ENCODE measurements at places on chromosomes 12 and 14. TPM values are rescaled to one million over a fixed set of nuclear protein-coding genes. Genes with fewer than 3 reads are reported as not detected.

DNA sequence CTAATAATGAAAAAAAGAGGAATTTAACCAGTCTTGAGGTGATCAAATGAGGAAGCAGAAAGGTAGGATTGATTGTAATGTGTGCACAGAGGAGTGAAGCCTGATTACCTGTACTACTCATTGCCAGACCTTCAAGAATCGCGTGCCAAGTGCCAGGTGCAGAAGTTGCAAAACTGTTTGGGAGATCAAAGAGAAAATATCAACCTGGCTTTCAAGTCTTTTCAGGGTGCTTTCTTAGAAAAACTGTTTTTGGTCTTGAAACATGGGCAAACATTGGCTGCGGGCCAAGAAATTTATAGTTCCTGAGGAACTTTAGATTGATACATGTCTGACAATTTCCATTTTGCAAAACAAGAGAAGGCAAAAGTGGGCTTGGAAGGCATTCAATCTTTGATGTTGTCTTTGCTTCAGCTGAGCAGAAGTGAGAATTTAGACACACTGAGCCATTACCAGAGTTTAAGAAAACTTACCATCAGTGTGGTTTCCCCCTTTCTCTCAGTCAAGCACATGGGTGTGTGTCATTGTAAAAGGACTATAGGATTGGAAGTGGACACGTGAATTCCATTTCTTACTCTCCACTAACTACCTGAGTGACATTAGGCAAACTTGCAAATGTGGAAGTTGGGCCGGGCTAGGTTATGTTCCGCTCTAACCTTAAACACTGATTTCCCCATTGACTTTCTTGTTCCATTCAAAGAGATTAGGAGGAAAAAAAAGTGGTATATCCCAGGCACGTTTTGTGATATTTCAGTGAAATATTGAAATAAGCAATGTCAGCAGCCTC, 486.2 kb downstream of the DIO2 start:
- DNase-seq: no peak

DNA sequence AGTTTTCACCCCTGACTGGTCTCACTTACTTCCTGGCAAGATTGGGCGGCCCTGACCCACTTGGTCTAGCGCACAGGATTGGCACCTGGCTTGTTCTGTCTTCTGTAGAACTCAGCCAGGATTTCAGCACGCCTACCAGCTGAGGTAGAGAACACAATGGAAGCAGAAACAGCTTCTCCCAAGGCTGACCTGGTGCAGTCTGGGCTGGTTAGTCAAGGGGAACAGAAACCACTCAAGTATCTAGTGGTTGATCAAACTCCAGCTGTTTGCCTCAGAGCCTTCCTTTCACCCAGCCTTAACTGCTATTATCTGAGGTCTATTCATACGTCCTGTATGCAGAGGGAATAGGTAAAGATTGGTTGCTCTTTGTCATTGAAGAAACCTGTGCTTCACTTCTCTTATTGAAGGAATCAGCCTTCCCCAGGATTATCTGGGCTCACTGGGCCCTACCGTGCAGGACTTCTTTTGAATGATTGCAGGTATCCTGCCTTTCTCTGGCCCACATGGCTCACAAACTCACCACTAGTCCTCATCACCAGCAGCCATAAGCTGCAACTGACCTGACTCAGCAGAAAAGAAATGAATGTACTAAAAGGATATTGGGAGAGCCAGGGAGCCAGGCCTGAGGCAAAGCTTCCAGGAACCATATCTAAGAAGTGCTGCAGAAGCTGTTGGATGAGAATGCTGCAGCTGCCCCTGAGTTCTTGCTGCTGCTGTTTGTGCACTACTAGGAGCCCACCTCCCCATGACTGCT, 2.5 kb upstream of the PLEKHD1 start:
- no peak for DNase-seq

DNA sequence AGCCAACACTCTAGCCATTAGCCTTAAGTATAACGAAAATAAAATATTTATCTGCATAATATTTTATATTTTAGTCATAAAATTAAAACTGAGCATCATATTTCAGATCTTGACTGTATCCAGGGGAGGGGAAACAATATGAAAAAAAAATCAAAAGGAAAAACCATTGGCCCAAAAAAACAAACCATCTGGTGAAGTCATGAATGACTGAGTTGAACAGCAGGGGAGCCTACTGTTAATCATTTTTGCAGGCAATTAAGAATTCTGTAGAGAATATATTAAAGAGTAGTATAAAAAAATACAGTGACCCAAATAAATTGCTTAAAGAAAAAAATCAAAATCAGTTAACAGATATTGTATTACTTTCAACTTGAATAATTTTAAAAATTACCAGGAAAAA, 224.8 kb downstream of the C12orf50 start:
- DNase-seq: no peak

DNA sequence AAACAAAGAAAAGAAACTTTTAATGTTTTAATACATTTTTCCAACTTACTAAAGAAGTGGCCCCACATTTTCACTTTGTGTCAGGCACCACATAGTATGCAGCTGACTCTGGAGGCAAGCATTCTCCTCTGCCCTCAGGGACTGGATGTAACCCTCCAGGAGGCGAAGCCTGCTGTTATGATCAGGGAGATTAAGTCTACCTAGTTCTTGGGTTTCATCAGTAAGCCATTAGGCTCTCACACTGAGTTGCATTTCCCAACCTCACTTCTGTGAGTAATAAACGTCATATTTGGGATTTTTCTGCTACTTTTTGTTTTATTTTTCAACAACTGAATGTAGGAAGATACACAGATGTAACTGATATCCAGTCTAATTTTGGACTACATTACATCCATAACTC, 101.2 kb upstream of the LRFN5 start:
- no peak for DNase-seq

DNA sequence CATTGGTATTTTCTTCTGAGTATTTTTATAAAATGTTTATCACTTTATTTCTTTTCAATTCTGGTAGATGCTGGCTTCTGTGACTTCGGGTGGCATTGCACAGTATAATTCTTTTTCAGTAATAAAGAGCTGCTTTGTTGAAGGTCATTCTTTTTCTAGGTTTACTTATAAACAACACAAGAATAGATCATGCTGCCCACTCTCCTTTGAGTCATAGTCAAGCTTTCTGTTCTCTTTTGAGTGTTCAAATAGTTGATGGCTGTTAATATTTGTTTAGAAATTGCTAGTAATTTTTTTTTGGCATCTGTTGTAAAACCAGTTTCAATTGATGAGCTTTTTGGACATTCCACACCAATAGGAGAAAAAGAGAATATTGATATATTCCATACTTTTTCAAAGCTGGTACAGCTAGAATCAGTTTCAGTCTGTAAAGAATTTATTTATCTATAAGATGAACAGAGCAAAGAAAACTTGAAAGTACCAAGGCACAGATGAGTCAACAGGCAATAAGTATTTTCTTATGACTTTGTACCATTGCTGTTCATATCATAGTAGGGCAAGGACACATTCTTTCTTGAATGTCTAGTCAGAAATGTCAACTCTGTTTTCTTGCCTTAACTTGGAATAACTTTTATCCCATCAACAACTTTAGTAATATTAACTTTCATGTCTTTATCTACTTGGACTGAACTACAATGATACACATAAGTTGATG, 513.0 kb upstream of the SEL1L start:
- DNase-seq: no peak

GRCh38 chr12:13425766-13426165, 229.2 kb downstream of the EMP1 start:
- DNase-seq: no peak

GRCh38 chr12:48744251-48745008, 27.9 kb upstream of the CCNT1 start:
- DNase-seq: no peak

DNA sequence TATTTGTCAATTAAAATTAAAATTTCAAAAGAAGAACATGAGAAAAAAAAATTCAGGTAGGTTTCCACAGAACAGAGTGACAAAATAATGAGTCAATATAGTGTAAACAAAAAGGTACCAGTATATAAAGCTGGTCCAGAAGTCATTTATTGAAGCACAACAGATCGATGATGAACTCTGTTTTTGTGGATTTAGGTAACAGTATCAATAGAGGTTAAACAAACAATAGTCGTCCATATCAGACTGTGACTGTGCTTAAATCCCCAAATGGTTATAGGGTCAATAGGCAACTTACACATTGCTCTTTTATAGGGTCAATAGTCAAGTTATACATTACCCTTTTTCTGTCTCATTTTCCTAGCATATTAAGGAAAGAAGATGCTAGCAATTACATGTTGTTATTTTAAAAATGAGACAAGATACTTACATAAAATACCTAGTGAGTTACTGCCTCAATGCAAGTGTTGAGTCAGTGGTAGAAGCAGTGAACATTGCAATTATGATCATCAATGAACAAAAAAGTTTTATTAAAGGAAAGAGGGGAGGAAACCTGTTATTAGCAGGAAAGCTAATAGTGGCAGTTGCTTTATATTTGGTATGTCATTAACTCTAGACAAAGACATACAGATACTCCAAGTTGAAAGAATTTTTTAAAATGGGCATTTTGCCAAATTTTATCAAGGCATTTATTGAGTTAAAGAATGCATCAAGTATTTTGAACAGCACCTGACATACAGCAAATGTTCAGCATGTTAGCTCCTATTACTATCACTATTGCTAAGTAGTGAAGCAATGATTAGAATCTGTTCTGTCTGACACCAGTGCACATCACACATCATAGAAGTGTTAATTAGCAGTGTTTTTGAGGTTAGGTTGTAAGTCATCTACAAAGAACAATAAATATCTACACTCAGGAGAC, 102.9 kb downstream of the CCER1 start:
- no peak for DNase-seq

DNA sequence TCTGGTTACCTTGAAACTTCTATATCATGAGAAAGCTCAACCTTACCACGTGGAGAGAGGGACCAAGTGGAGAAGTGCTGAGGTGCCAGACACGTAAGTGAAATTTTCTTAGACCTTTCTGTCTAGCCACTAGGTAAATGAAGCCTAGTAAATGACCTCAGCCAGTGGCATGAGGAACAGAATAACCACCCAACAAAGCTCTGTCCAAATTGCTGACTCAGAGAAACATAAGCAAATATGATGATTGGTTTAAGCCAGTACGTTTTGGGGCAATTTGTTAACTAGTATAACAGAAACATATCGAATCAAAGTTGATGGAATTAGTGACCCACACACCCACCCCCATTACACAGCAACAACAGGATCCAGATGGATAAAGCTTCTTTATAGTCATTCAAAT, 75.2 kb upstream of the MAX start:
- DNase-seq: no peak

- DNase-seq: no peak
These were observed 90.4 kb downstream of the MED13L start for GRCh38 chr12:116187151-116187511.

GRCh38 chr12:124599074-124599999, 31.9 kb upstream of the NCOR2 start:
- no peak for DNase-seq

DNA sequence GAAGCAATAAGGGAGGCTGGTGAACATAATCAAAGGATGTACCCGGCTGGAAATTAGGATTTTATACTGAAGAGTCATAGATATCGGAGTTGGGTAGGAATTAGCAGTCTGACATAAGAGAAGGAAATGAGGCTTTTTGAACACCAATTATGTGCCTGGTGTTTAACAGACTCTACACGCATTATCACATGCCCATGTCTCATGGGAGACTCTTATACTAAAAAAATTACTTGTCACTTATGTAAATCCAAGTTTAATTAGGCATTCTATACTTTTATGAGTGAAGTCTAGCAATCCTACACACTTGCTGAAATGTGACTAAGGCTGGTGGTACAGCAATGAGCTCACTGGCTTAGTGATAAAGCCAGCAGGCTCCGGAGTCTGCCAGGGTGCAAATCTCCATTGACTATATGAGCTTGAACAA, 93.5 kb downstream of the NUAK1 start:
- DNase-seq: no peak

DNA sequence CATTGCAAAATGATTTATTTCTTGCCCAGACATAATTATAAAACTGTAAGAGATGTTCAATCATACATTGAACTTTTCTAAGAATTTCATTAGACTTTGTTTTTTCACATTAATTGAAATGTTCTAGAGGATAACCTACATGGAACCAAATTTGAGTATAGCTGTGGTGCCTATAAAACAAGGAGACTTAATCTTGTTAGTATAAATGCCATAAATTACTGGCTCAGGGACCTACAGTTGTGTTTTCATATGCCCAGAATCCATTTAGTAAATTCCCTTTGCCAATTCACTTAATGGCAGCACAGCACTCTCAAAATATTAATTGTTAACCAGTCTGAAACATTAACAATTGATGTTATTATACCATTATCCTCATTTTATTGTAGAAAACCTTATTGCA, 488.5 kb downstream of the NELL2 start:
- DNase-seq: no peak

GRCh38 chr12:57162553-57163125, 15.2 kb upstream of the LRP1-AS start:
- no peak for DNase-seq

DNA sequence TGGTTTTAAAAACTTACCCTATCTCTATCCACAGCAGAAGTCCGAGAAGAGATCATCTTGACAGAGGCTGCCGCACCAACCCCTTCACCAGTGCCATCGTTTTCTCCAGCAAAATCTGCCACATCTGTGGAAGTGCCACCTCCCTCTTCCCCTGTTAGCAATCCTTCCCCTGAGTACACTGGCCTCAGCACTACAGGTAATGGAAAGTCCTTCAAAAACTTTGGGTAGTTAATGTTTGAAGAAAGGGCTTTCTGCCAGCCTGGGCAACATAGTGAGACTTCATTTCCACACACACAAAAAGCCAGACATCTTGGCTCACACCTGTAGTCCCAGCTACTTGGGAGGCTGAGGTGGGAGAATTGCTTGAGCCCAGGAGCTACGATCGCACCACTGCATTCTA, 41.6 kb upstream of the RIC8B start:
- no peak for DNase-seq

DNA sequence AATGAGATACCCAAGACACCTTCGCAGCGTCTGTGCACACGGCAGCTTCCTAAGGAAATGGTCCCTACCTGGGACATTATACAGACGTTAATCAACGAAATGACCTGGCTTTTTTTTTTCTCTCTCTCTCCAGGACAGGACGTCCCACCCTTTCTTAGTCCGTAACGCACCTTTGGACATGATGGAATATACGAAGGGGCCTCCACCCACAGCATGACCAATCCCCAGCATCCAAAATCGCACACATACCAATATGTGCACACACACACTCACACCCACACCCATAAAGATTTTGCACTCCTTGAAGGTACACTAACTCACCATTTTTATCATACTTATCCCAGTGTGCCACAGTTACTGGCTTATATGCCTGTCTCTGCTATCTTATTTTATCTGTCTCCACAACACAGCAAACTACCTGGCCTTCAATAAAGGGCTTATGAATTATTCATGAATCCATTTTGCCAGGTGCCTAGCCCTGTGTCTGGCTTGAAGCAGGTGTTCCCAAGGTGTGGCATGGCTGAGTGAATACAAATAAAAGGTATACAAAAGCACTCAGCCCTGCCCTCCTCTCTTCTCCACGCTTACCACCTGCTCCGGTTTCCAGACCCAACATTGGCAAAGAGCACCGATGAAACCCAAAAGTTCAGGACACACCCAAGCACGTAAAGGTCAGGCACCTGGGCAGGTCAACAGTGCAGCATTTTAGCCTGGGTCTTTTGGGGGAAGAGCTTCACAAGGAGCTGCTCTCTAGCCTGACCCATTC, 2.2 kb downstream of the SCNN1A start:
- no peak for DNase-seq

The OTOGL gene
- not detected for total RNA-seq

The TSPAN11 gene
- not detected for total RNA-seq

The CCDC177 gene
- not detected for total RNA-seq

The DUSP16 gene
- 24.4 TPM for total RNA-seq

The GPR84 gene
- total RNA-seq: 0.62 TPM

The OR4E2 gene
- total RNA-seq: not detected

The FGFR1OP2 gene
- 53.5 TPM for total RNA-seq

The OLR1 gene
- not detected for total RNA-seq

The DGKA gene
- total RNA-seq: 236 TPM

The C12orf75 gene
- 56.0 TPM for total RNA-seq

The LRRC43 gene
- total RNA-seq: not detected
